CD4-positive, alpha-beta T cell treated with Interleukin-1 beta for 1 hour (primary cell): ENCODE measurements at places on chromosomes 2 and 18.
A peak's percentile ranks its signal among the peaks of the same experiment; 100 is the strongest.

DNA sequence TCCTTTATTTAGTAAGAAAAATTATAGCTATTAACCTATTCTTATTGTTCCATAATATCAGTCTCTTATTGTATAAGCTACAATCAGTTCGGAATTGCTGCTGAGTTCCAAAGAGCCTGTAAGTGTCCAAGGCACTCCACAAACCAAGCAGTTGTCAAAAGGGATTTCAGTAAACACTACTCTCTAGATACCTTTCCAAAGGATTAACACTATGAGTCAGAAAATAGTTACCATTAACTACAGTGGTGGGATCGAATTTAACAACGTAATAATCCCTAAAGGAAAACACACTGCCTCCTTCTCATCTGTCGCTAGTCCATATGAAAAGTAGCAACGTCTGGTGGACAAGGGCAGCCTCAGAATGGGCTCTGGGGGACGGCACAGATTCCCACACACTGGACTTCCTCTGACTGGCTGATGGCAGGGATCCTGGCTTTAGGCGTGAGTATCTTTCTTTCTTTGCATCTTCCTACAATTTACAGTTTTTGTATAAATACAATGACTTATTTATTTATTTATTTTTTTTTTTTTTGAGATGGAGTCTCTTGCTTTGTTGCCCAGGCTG, 8.8 kb downstream of the TGFBRAP1 start:
- no peak for DNase-seq

- no peak for DNase-seq
Observed at GRCh38 chr2:213187833-213188532, 36.6 kb upstream of the IKZF2 start.

DNA sequence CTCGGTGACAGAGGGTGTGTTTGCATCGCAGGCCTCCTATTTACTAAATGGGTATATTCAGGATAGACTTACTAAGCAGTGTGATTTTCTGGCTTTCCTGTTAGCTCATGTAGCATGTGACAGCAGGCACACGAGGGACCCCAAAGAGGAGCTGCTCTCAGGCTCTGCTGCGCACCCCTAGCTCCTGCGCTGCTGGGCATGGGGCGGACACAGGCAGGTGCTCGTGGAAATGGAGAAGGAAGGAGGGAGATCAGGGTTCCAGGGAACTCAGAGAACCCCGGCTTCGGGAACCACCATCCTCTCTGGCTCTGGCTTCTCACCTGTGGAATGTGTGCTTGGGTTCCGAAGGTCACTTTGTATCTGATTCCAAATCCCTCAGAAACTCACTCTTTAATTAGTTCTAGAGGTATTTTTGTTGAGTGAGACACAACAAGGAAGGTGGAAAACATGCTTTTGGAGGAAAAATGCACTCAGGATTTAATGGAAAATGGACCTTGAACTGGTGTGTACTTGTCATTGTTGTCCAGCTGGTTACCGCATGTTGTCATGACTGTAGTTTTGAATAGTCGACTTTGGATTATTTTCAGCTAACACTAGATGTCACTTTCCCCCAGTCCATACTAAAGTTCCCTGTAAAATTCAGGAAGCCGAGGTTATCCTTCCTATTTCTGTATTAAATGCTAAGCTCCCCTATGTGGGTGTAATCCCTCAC, 3.5 kb downstream of the SNTG2 start:
- no peak for DNase-seq

DNA sequence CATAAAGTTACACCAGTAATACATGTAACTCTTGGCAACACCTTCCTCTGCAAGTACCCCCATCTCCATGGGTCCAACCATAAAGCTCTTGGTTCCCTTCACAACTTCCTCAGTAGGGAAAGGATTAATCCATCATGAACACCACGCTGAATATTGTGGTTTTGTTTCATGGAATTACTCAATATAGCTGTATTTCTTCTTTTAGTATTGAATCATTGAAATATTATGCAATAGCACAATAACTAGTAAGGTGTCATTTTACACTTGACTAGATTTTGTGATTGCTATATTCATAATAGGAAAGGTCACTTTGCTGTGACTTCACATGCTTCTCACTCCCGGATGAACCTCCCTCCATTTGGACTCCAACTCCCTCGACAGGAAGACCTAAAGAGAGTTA, 29.7 kb upstream of the PID1 start:
- DNase-seq = no peak

DNA sequence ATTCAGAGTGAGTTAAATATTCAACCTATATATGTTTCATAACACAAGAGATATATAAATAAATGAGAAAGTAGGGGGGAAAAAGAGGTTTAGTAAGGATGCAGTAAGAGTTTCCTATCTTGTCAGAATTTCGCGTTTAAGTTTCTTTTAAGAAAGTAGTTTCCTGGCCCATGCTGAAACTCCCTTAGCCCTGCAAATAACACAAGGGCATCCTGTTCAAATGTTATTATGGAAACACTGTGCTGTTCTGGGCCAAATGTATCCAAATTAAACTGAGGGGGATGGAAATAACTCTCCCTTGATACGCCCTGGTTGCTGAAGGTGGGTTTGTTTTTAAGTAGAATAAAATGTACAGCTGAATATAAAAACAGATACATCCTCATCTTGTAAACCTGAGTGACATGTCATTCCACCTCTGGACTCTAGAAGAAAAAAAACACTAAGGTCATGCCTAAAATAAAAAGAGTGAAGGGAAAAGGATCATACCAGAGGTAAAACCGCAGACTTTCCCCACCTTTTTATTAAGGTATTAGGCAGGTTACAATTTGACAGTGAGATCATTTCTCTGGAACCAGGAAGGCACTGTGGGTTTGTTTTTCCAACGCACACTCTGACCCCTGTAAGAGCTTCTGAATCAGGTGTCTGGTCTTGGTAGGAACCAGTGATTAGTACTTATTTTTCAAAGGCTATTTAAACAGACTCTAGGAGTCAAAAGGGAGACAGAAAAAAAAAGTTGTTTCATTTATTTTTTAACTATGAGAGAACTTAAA, 16.7 kb downstream of the BCL2 start:
- no peak for DNase-seq

- DNase-seq = no peak
Observed at GRCh38 chr2:207330912-207331311, 165.2 kb upstream of the KLF7 start.

- DNase-seq = no peak
Observed at GRCh38 chr2:221724631-221725203, 152.6 kb upstream of the EPHA4 start.

DNA sequence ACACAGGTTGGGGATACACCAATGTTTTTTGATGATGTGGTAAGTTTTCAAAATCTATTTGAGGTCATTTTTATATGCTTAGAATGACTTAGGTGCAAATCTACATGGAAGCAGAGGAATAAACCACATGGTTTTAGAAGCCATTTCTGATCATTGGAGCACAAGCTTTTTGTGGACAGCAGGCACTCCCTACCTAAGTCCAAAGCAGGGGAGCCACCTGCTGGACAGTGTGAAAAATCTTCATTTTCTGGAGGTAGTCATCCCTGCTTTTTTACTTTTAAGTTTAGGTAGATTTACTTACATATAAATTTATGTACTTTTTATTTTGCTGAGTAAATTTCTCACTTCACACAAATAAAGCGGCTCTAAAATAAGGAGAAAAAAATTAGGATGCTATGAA, 323.2 kb downstream of the PLCL1 start:
- peak; percentile 47 for DNase-seq

DNA sequence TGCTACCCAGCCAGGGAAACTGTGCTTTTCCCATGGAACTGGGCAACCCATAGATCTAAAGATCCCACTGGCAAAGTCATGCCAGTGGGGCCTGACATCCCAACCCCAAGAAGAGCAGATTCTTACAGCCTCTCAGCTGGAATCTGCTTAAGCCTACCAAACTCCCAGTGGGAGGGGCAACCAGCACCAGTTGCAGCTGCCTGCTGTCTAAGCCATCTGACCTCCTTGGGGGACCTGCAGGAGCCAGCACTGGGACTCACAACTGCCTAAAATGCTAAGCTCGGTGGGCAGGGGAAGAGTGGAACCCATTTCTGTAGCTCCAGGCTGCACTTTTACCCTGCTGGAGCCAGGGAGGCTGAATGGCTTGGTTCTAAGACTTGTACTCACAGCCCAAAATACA, 770.7 kb upstream of the SLC8A1 start:
- no peak for DNase-seq

DNA sequence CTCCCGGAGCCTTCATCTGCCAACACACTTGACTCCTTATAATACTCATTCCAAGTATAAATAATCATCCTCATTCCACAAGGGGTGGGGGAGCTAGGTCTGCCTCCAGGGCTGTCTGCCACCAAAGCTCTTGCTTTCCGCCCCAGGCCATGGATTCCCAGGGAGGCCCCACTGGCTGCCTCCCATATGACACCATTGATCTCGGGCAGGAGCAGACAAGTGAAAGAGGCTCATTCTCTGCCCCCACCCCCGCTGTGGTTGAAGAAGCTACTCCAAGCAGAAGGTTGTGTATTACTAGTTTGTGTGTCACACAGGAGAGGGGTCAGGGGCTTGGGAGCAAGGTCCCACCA, 99.5 kb downstream of the MRO start:
- no peak for DNase-seq

DNA sequence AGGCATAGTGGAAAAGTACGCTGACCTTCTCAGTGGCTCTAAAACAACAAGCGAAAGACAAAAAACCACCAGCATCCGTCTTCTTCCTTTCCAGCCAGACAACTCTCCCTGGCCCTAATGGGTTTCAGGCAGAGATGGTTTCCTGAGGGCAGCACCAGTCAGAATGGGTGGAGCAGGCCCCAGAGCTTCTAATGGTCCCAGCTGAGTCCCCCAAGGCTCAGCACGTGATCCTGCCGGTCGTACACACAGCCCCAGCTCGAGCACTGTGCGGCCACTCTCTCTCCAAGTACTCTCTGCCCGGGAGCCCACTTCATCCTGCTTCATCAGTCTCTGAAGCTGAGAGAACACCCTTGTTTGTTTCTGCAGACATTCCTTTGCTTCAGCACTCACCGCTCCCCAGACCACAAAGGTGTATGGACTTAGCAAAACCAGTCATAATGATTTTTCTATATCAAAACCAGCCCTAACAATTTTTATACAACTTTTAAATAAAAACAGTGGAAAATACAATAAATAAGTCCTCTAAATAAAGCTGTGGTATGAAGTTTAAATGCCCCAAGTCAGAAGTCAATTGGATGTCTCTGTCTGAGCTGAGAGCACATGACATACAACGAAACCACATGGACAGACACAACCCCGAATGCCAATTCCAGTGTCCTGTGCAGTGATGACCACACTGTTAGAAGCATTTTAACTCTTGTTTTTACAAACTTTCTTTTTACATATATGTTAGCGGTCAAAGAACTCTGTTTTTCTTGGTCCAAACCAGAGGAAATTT, 63.9 kb downstream of the PARD6G start:
- DNase-seq = no peak

GRCh38 chr2:45612731-45613130, 1.7 kb upstream of the SRBD1 start:
- DNase-seq = no peak

DNA sequence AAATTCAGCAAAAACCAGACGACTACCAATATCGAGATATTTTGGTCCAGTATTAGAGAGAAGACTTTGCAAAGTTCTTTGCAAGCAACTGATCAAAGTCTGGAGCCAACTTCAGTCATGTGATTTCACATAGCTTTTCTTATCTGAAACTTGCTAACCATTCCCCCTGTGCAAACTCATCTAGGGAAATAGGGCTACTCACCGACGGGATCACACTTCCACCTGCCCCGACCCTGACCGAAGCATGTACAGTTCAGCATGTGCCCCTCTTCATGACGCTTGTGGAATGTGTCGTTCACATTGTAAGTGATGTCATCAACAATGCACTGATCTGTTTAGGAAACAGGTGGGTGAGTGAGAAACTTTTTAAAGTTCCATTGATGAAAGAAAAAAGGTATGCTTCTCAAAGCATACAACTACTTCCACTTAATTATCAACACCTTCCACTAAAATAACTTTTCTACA, 15.4 kb downstream of the FN1 start:
- DNase-seq = no peak

DNA sequence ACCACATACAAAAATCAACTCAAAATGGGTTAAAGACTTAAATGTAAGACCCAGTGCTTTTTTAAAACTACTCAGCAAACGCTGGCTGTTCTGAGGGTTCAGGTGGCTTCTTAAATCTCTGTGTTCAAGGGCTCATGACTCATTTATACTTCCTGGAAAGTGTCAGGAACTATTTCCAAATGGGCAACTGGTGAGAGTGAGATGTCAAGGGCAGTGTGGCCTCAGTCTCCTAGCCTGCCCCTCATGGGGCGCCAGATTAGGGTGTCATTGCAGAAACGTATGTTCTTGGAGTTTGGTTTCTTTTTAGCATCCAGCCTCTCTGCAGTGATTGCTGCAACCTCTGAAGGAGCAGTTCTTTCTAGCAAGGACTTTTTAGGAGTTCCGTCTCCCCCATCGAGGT, 485.4 kb downstream of the TNS1 start:
- DNase-seq = no peak

DNA sequence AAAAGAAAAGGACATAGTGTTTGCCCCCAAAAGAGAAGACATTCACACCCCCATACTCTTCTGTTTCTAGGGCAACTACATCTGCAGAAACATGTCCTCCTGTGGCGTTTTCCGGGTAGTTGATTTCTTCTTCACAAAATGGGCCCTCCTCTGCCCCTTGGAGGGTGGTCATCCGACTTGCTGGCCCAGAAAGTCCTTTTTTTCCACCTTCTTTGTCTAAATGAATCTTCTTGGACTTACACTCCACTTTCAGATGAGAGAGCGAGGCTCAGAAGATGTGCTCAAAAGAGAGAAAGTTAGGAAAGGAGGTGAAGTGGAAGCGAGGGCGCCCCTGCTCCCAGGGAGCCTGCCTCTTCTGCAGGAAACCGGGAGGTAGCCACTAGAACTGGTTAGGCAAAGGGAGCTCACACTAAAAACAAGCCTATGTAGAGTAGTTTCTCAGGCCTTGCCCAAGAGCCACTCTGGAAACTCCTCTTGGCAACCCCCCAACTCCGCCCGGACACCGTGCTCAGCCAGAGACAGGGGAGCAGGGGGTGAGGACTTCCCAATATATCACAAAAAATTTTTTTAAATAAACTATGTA, 10.2 kb upstream of the SIX3 start:
- DNase-seq = no peak

GRCh38 chr18:11880586-11881304, 27.4 kb downstream of the MPPE1 start:
- no peak for DNase-seq

GRCh38 chr2:207807516-207807915, 37.8 kb upstream of the FZD5 start:
- no peak for DNase-seq

GRCh38 chr2:68765739-68766375, 31.2 kb downstream of the ARHGAP25 start:
- DNase-seq = no peak

DNA sequence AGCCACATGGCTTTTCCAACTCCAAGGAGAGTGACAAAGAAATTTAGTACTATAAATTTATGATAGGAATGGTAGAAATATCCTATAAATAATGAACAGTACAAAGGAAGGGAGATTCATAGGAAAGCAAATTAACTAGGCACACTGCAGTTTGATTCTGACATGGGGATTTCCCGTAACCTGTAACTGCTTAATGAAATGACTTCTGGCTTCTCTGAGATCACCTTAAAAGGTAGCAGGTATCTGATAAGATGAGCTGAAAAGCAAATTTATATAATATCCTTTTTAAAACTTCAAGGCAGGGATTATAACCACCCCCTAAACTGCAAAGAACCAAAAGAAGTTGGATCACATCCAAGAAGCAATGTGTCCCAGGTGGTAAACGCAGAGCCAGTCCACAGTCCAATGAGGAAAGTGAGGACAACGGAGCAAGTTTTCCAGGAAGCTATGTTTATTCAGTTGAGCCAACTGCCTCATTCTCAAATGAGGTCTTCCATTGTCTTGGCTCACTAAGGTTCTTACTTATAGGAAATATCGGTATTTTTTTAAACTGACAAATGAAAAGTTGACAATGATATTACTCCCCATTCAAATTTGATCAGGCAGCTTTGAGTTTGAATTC, 43.0 kb downstream of the WIPF1 start:
- DNase-seq = peak; percentile 46
